ENCODE measurements at places on chromosomes 7 and 10. TPM values are rescaled to one million over a fixed set of nuclear protein-coding genes. Genes with fewer than 3 reads are reported as not detected.

MPP7 gene
- 27.2 TPM for total RNA-seq

STRIP2 gene
- total RNA-seq = not detected

DNAJC12 gene
- total RNA-seq = 0.43 TPM

DNA sequence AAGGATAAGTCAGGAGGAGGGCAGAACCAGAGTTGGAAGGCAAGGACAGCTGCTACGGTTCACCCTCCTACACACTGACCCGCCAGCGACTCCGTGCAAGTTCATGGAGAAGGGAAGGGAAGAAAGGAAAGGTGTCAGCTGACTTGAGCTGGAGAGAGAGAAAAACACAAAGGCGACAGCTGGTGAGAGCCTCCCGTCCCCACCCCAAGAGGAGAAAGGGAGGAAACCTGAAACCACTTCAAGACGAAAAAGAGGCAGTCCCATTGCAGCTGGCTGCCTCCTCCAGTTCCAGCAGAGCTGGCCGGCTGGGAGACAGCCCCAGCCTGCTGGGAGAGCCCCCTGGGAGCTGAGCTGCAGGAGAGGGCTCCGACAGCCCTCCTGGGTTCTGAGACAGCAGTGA is 75.2 kb downstream of the PARD3 start:
- H3K27me3 ChIP-seq = no peaks in the 10 kb centered on the region
- peak; percentile 89 for DNase-seq
- peak overlapping the region; percentile 15 for H3K4me3 ChIP-seq
- H3K36me3 ChIP-seq = no peaks in the 10 kb centered on the region

DNA sequence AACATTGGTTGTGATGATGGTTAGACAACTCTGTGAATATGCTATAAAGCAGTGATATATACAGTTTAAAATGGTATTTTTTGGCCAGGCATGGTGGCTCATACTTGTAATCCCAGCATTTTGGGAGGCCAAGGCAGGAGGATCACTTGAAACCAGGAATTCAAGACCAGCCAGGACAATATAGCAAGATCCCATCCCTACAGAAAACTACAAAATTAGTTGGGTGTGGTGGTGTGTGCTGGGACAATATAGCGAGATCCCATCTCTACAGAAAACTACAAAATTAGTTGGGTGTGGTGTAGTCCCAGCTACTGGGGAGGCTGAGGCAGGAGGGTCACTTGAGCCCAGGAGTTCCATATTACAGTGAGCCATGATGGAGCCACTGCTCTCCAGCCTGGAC is 27.5 kb upstream of the MSMB start:
- H3K27ac ChIP-seq = no peak overlapping the region
- no peaks in the 10 kb centered on the region for H3K4me1 ChIP-seq
- H3K27me3 ChIP-seq = no peaks in the 10 kb centered on the region
- no peak for DNase-seq
- H3K4me3 ChIP-seq = no peak overlapping the region
- H3K36me3 ChIP-seq = no peaks in the 10 kb centered on the region

DNA sequence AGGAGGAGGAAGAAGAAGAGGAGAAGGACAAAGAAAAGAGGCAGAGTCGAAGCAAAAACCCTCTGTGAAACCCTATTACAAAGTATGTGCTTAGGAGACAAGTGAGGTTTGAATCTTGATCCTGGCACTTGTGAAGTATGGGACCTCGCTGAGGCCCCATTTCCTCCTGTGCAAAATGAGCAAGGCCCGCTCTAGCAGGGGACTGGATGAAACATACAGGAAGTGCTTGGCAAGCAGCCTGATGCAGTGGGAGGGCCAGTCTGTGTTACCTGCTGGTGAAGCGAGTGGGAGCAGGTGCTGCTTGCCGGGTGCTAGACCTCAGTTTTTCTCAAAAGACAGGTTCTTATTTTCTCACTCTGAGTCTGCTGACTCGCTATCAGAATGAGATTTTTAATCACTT is 150.4 kb downstream of the JCAD start:
- H3K4me1 ChIP-seq = no peaks in the 10 kb centered on the region
- H3K4me3 ChIP-seq = no peak overlapping the region
- no peaks in the 10 kb centered on the region for H3K36me3 ChIP-seq
- H3K27me3 ChIP-seq = no peaks in the 10 kb centered on the region

DNA sequence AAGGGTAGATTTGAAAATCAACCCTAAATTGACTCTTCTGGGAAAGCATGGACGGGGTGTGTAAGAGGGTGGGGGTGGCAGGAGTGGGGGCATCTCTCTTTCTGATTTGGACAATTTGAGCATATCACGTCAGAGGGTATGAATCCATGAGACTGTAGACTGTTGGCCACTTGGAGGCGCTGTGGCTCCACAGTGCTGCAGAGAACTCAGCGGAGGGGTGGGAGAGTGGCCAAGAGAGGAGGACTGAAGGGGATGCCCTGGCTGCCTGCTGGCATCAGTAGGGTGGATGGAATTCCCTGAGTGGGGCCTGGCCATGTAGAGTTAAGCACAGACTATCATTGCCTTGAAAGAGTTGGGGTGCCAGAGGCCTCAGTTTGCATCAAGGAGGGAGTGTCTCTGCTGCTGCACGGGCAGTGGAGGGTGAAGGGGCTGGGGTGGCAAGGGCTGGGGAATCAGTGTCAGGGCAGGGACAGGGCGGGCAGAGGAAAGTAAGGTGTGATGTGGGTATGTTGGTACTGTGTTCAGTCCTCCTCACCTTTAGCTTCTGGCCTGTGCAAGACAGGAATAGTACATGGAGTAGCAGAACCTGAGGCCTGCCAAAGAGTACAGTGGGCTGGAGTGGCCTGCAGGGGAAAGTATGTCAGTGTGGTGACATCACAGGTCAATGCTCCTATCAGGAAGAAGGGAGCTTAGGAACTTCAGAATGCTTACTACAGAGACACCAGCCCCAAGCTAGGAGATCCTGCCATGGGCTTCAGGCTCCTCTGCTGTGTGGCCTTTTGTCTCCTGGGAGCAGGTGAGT is 133.5 kb upstream of the PRSS58 start:
- H3K27ac ChIP-seq = no peak overlapping the region
- H3K36me3 ChIP-seq = no peaks in the 10 kb centered on the region
- no peaks in the 10 kb centered on the region for H3K27me3 ChIP-seq
- no peak overlapping the region for H3K4me3 ChIP-seq

DNA sequence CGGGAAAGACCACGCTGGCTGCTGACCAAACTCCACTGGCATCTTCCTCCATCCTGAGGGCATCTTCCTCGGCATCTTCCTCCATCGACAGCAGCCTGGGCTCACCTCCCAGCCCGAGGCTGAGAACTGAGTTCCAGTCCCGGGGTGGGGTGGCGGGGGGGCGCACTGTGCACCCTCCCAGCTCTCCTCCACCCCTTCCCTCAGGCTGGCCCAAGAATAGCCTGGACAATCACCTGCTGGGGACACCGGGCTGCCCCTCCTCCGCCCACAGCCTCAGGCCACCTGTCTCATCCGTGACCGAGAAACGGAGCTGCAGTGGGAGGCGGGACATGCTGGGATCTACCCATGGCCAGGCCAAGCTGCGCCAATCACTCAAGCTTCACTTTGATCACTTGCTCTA is 37.2 kb downstream of the DIP2C start:
- H3K4me3 ChIP-seq = no peak overlapping the region
- H3K27ac ChIP-seq = no peak overlapping the region
- no peak for DNase-seq

- no peaks in the 10 kb centered on the region for H3K36me3 ChIP-seq
- peaks cover 52% of the 10 kb centered on the region for H3K4me1 ChIP-seq
- no peak for DNase-seq
- H3K27me3 ChIP-seq = peaks cover 33% of the 10 kb centered on the region
- peak overlapping the region; percentile 91 for H3K27ac ChIP-seq
Observed at GRCh38 chr7:79452495-79453265, 787 bp downstream of the MAGI2 start.

- H3K36me3 ChIP-seq = peaks cover under 1% of the 10 kb centered on the region
- peak overlapping the region; percentile 75 for H3K27ac ChIP-seq
- H3K27me3 ChIP-seq = no peaks in the 10 kb centered on the region
- H3K4me3 ChIP-seq = no peak overlapping the region
- H3K4me1 ChIP-seq = peaks cover 12% of the 10 kb centered on the region
- DNase-seq = no peak
Observed at GRCh38 chr10:122154031-122154544, 117.0 kb upstream of the BTBD16 start.

DNA sequence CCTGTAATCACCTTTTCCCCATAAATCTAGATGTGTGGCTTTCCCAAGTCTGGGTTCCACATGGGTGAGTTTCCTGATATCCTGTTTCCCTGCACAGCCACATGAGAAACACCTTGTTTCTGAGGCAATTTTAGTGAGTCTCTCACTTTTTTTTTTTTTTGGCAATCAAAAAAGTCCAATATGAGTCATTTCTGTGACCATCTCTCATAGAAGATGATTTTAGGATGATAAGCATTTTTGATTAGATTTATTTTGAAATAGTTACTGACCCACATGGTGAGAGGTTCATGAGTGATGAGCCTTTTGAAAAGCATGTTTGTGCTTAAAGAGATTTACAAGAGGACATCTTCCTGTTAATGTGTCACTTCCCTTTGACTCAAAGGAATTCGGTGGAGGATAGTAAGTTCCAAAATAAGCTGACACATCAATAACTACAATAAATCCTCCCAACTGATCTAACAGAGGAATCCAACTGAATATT is 464.0 kb downstream of the INHBA start:
- H3K36me3 ChIP-seq = no peaks in the 10 kb centered on the region
- DNase-seq = no peak

DNA sequence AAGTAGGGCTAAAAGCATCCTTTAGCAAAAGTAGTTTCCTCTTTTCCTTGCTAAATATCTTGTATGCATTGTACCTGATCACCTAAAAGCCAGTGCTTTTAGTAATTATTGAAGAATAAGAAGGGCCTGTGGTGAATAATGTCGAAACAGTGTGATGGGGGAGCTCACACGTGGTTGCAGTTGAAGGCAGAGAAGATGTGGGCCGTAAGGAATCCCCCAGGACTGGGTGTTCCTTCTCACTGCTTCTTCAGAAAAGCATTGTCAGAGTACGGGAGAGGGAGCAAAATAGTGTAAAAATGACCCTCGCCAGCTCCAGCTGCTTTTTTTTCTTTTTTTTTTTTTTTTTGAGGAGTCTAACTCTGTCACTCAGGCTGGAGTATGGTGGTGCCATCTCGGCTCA is 201.1 kb downstream of the NSUN6 start:
- no peak overlapping the region for H3K4me3 ChIP-seq
- no peaks in the 10 kb centered on the region for H3K27me3 ChIP-seq
- no peak overlapping the region for H3K27ac ChIP-seq
- H3K4me1 ChIP-seq = no peaks in the 10 kb centered on the region
- DNase-seq = no peak
- H3K36me3 ChIP-seq = no peaks in the 10 kb centered on the region
